ENCODE measurements at places on chromosomes 12 and 14. TPM values are rescaled to one million over a fixed set of nuclear protein-coding genes. Genes with fewer than 3 reads are reported as not detected.

The SMCO2 gene
- not detected for total RNA-seq

The ANO4 gene
- not detected for total RNA-seq

The MIPOL1 gene
- not detected for total RNA-seq

The KRT71 gene
- total RNA-seq = not detected

The LPAR5 gene
- 7.3 TPM for total RNA-seq

The NID2 gene
- total RNA-seq = not detected

The CLEC14A gene
- not detected for total RNA-seq

The PRKAG1 gene
- 57.9 TPM for total RNA-seq

The KRT72 gene
- total RNA-seq = 0.12 TPM

The HVCN1 gene
- total RNA-seq = 47.4 TPM

The SMCO3 gene
- not detected for total RNA-seq

The CELA1 gene
- not detected for total RNA-seq
